ENCODE measurements at places on chromosomes 4 and X. TPM values are rescaled to one million over a fixed set of nuclear protein-coding genes. Genes with fewer than 3 reads are reported as not detected.
A peak's percentile ranks its signal among the peaks of the same experiment; 100 is the strongest.

DNA sequence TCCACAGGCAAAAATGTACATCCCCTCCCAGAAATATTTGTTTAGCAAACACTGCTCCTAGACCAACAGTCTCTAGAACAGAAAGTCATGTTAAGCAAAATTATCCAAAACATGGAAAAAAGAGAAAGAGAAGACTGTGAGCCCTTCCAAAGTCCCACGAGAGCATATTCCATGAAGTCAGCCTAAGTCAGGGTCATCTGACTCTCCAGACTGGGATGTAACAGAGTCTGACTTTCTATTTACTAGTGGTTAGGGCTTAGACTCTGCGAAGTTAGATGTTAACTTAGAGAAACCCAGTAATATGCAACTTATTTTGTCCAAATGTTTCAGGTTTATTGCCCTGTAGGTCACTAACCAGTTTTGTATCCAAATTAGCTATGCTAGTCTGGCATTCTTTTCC, 102.3 kb downstream of the MID1 start:
- no peak for DNase-seq

USP17L27 gene
- not detected for total RNA-seq

PLP1 gene
- 0.83 TPM for total RNA-seq

NWD2 gene
- not detected for total RNA-seq

RLIM gene
- 47.1 TPM for total RNA-seq

- no peak for DNase-seq
Measured at GRCh38 chr4:38894322-38894982, 26.8 kb downstream of the FAM114A1 start.

SSX2B gene
- not detected for total RNA-seq

- peak; percentile 82 for DNase-seq
Measured at GRCh38 chrX:44012484-44013096, 39.4 kb upstream of the NDP start.

DNA sequence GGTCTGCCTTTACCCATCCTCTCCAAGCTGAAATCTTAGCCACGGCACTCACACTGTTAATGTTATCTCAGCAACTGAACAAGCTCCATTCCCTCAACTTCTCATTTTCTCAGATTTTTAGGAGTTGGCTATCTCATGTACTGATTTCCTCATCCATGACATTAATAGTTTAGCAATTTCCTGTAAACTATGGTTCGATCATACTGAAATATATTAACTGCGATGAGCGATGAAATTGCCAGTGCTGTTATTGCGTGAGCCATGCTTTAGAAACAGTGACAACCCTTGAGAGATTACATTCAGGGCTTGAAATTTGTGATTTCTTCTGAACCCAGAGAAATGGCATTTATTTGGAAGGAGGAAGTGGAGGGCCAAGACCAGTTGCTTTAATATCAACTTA, 223.7 kb downstream of the GPAT3 start:
- DNase-seq: no peak

GRIA3 gene
- 16.8 TPM for total RNA-seq

- peak; percentile 64 for DNase-seq
Measured at GRCh38 chrX:120791013-120791643, 84.5 kb downstream of the CT47B1 start.

KLHL13 gene
- total RNA-seq: 0.12 TPM

KIAA1210 gene
- not detected for total RNA-seq

DNA sequence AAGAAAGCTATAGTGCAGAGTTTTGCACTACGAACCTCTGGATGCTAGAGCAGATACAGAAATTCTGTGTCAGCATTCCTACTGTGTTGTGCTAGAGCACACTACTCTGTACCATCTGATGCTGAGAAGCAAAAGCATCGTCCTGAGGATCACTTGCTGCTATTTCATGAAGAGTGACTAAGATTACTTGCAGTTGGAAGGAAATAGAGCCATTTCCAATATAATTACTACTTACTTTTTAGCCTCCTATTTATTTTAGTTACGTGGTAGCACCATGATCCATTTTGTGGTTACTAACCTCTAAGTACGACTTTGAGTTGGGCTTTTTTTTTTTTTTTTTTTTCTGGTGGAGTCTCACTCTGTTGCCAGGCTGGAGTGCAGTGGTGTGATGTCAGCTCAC, 226.7 kb downstream of the PALLD start:
- DNase-seq: no peak

FAM47C gene
- not detected for total RNA-seq

GRCh38 chrX:119401569-119401968, 2.4 kb downstream of the SLC25A43 start:
- no peak for DNase-seq

IL1RAPL1 gene
- not detected for total RNA-seq

FHIP1A gene
- 0.90 TPM for total RNA-seq

DNA sequence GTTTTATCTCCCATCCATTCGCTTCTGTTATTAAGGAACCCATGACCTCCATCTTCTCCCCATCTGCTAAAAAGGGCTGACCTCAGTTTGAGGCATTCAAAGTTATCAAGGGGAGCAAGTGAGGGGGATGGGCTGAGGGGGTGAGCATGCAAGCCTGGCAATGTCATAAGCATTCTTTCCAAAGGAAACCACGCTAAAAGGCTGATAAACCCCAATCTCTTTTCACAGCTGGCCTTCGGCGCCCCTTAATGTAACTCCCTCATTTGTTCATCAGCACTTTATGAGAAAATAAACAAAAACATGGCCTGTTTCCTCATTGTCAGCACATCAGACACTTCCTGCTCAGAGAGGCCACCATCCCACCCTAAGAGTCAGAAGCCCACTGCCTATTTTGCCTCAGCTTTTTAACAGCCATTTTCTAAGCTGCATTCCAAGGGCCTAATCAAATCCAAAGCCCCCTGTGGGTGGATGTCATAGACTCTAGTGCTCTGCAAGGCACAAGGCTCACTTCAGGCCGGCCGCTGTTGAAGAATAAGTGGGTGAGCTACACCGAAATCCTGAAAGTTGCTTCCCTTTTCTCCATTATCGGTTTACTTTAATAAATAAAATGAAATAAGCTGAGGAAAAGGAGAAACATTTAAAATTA, 92.0 kb upstream of the SRD5A3 start:
- DNase-seq: no peak

GRCh38 chr4:39498727-39499020, 28.6 kb downstream of the UGDH start:
- no peak for DNase-seq

IBSP gene
- total RNA-seq: not detected

GRCh38 chr4:138202686-138203085, 39.5 kb downstream of the SLC7A11 start:
- no peak for DNase-seq

DNA sequence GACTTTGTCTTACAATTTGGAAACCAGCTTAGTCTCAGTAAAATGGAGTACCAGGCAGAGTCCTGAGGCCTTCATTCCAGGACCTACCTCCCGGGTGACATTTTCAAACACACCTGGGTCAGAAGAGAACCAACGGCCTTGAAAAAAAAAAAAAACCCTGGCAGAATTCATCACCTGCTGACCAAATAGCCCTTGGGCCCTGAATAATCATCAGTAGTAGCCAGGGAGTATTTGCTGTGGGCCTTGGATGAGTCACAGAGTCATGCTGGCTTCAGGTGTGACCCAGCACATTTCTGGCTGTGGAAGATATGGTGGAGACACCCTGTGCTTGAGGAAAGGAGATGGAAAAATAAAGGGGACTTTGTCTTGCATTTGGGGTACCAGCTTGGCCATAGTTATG, 92.2 kb downstream of the LPAR4 start:
- no peak for DNase-seq

PABPC1L2A gene
- not detected for total RNA-seq

- DNase-seq: no peak
Measured at GRCh38 chr4:97593248-97593647, 550.0 kb downstream of the STPG2 start.

ARHGAP36 gene
- not detected for total RNA-seq

DNA sequence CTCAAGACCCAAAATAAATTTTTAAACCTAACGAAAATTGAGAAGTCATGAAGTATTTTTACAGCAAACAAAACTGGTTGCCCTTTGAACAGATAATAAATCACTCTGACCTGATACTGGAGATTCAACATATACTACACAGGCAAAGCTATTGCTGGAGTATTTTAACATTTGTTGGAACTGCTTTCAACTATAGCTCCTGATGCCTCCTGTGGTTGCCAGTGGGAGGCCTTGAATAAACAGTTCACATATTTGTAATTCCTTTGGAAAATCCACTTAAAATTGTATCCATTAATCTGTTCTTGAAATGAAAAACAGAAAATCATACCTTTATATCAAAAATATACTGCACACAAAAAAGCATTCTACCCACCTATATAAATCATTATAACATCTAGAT, 605.1 kb downstream of the KCTD8 start:
- no peak for DNase-seq

DNA sequence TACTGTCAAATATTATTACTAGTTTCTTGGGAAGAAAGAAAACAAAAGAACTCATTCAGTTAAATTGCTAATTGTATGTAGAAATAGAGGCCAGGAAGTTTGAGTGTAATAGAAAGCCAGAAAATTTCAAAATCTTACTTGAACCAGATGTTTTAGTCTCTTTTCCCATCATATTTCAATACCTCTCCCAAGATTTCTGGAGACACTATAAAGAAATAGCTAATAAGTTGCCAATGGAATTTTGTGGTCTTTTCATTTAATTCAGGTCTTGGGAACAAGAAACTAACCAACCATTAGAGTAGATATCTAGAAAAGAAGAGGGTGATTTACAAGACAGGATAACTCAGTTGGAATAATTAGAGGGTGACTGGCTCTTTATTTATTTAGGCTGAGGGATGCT, 112.2 kb downstream of the AGTR2 start:
- DNase-seq: no peak

DNA sequence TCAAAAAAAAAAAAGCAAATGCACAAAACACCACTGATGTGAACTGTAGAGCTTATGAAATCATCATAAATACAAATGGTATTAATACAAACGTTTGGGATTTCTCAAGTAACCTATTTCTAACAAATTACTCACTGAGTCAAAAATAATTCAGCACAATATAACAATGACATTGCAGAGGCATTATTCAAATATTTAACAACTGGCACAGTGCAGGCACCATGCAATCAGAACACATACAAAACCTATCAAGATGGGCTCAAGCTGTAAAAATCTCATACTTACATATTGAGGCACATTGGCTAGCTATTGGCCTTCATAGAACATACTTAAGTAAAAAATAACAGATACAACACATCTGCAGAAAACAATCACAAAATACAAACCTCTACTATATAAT, 81.1 kb downstream of the LRBA start:
- no peak for DNase-seq

DNA sequence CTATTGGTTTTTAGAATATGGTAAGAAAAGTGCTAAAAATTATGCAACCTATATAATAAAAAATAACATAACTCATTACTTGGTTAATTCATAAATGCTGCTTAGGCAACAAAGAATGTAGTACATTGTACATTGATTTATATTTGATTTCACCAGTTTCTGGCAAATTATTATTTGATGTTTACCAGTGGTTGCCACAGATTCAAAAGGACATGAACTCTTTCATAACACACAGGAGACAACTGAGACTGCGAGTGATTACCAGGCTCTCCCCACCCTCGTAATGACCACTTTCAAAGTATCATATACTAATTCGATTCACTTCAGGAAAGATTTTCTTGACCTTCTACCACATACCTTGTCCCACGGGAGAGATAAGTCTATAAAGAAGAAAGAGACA, 158.5 kb downstream of the NR3C2 start:
- DNase-seq: no peak

GRCh38 chr4:48112017-48112667, 21.9 kb downstream of the TXK start:
- peak; percentile 15 for DNase-seq

GABRG1 gene
- total RNA-seq: not detected

DNA sequence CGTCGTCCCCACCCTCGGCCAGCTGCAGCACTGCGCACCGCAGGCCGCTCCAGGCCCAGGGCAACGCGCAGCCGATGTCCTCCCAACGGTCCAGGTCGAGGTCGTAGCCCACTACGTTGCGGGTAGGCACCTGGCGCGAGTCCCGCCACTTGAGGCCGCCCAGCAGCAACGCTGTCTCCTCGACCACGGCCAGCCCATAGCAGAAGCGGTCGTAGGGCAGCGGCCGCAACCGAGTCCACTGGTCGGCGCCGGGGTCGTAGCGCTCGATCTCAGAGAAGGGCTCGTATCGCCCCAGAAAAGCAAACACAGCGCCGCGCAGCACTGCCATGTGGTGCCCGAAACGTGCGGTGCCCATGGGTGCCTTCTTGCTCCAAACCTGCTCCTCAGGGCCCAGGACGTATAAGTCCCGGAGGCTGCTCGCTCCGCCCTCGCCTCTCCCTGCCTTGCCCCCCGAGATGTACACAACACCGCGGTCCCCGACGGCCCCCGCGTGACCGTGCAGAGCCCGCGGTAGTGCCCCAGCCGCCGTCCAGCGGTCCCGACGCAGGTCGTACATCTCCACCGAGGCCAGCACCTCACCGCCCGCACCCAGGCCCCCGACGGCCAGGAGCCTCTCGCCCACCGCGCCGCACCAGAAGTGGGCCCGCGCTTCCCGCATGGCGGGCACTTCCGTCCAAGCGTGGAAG, 2.1 kb downstream of the KLHL34 start:
- DNase-seq: no peak

GRCh38 chr4:41622787-41623186, 84.8 kb downstream of the LIMCH1 start:
- no peak for DNase-seq

- DNase-seq: no peak
Measured at GRCh38 chrX:112734290-112734689, 54.6 kb upstream of the LHFPL1 start.

GRCh38 chrX:9342561-9343051, 122.3 kb upstream of the TBL1X start:
- peak; percentile 65 for DNase-seq

ADH7 gene
- total RNA-seq: not detected

RAB40A gene
- total RNA-seq: 0.10 TPM

- no peak for DNase-seq
Measured at GRCh38 chr4:57580710-57581599, 470.8 kb upstream of the IGFBP7 start.

- no peak for DNase-seq
Measured at GRCh38 chr4:94306713-94307112, 35.9 kb downstream of the HPGDS start.

HSFX2 gene
- not detected for total RNA-seq
